ENCODE measurements at places on chromosomes 7 and 10. TPM values are rescaled to one million over a fixed set of nuclear protein-coding genes. Genes with fewer than 3 reads are reported as not detected.

Gene SPDYE6
- polyA plus RNA-seq: 3.2 TPM

Gene A1CF
- polyA plus RNA-seq: 0.05 TPM

Gene VWDE
- polyA plus RNA-seq: 4.4 TPM

Gene STRIP2
- 6.1 TPM for polyA plus RNA-seq

Gene SMC3
- 83.7 TPM for polyA plus RNA-seq

- DNase-seq: peak; percentile 92
These were observed 83.3 kb upstream of the DNAJC1 start for GRCh38 chr10:22086730-22087401.

GRCh38 chr7:158431941-158432347, 155.7 kb downstream of the PTPRN2 start:
- no peak for DNase-seq

GRCh38 chr10:66916030-66916429, 9.8 kb upstream of the LRRTM3 start:
- no peak for DNase-seq

- DNase-seq: no peak
These were observed 45.8 kb upstream of the GLCCI1 start for GRCh38 chr7:7922684-7923385.

DNA sequence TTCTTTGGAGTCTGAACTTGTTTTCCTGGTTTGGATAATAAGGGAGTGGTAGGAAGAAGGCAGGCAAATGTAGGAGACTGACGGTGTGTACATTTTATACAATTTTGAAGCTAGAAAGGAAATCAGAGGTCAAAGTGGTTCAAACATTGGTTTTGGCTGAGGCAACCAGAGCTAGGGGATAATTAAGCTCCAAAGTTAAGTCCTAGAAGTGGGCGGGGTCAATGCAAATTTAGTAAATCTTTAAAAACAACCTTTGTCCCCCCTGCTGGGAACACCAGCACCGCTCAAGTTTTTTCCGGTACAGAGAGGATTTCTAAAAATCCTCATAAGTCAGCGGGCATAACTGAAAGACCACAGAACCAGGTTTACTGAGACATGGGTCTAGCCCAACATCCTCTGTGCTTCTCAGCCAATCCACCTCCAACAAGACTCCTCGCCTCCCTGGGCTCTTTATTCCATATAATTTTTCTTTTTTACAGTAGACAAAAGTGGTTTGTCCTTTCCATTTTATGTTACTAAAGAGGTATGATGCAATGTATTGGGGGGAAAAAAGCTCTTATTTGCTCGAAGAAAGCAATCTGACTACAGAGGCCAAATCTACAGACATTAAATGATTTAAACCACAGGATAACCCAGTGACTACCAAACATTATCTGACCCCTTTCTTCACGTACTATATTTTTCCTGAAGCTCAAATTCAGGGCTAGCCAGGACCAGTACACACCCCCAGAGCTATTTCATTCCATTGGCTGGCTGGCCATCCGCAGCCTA, 1.6 kb downstream of the GLUD1 start:
- peak; percentile 43 for DNase-seq

- no peak for DNase-seq
These were observed at the start of gene RNF133 for GRCh38 chr7:122699017-122699416. Gene RNF133, minus strand, starts transcription at chr7:122699117. Its CDS starts 199 bp downstream, at chr7:122698918.

DNA sequence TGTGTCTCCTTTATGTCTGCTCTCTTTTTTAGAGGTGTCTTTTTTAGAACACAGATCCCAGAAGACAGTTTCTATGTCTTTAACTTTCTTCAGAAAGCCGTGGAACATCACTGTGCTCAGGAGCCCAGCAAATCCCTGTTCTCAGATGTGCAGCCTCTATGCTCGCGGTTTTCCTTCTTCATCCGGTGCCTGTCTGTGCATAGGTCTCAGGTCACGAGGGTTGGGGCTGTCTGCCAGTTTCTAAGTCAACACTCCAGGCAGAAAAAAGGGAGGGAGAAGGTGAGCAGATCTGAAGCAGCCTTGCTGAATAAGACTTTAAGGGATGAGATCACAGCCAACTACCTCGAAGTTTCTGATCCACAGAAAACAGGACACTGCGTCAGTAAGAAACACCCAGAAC, 68.5 kb downstream of the CRTAC1 start:
- no peak for DNase-seq

DNA sequence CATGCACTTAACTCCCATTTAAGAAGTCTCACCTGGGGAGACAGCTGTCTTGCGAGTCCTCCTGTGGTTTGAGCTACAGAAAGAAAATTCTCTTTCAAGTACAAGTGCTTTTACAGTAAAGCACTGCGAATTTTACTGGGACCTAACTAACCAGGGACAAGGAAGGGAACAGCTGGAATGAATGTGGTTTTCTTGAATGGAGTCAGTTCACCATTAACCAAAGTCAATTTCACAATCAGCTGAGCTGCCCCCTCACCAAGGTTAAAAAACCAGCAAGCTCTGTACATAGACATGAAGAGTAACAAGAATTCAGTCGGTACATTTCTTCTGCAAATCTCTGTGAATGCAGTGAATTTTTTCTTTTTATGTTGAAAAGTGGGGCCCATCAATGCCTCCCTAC, 56.3 kb downstream of the GFRA1 start:
- DNase-seq: no peak

DNA sequence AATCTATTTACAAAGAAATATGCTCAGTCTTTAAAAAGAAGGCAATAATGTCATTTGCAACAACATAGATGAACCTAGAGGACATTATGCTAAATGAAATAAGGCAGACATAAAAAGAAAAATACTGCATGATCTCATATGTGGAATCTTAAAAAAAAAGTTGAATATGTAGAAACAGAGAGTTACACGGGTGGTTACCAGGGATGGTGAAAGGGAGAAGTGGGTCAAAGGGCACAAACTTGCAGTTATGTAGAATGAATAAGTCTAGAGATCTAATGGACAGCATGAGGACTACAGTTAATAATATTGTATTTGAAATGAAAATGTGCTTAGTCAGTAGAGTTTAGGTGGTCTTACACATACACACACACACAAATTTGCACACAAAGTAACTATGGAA, 88.2 kb upstream of the CCDC71L start:
- no peak for DNase-seq

- DNase-seq: no peak
These were observed 869 bp upstream of the LOXL4 start for GRCh38 chr10:98268694-98269431.

DNA sequence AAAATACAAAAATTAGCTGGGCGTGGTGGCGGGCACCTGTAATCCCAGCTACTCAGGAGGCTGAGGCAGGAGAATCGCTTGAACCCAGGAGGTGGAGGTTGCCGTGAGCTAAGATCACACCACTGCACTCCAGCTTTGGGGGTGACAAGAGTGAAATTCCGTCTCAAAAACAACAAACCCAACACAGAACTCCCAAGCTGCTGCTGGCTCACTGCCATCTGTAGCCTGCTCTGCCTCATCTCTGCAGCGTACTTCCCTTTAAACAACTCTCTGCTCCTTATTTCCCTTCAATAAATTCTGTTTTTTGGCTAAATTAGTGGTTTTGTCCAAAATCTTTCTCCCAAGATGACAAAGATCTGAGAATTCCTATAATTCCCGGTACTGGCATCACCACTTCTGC, 189.2 kb upstream of the GALNT17 start:
- DNase-seq: no peak

GRCh38 chr7:105289704-105290103, 99.0 kb downstream of the SRPK2 start:
- no peak for DNase-seq

- no peak for DNase-seq
These were observed 74.5 kb downstream of the ZNF22 start for GRCh38 chr10:45075216-45075615.

GRCh38 chr10:101301111-101301731, 52.7 kb upstream of the BTRC start:
- DNase-seq: no peak

DNA sequence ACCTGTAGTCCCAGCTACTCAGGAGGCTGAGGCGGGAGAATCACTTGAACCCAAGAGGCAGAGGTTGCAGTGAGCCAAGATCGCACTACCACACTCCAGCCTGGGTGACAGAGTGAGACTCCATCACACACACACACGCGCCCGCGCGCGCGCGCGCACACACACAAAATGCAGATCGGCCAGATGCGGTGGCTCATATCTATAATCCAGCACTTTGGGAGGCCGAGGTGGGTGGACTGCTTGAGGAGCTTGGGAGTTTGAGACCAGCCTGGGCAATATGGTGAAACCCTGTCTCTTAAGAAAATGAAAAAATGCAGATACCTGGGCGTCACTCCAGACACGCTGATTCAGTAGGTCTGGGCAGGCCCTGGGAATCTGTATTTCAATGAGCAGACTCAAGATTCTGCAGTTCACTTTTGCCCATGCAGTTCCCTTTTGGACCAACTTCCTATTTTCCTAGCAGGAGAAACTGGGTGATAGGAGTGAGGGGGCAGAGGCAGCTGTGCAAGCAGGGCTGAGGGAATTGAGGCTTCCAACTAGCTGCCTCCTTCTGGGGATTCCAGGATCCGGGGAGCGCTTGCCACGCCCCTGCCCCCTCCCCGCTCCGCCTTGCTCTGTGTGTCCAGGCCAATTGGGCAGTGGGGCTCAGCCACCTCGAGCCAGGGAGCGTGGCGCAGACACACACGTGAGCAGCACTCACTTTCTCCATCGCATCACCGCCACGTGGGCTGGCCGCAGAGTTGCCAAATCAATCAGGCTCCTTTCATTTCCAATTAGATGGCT, 173.6 kb downstream of the SH3PXD2A start:
- DNase-seq: no peak
